ENCODE measurements at places on chromosomes 6 and 20.

DNA sequence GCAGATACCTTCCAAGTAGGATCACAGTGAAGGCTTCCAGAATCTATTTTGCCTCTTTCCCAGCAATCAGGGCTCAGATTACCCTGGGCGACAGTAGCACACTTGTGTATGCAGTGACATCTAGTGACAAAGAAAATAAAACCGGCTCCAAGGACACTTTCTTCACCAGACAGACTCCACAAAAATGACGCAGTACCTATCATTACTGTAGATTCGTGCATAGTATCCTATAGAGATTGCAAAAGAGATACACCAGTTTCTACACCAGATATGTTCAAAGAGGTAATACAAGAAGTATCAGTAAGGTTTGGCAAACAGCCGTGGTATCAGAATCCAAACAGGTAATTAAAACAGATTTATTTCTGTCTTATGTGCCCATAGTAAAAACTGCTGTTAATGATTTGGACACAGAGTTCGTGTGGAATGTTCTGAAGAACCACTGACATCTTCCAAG lies 600.4 kb upstream of the JAG1 start:
- no peak for DNase-seq

DNA sequence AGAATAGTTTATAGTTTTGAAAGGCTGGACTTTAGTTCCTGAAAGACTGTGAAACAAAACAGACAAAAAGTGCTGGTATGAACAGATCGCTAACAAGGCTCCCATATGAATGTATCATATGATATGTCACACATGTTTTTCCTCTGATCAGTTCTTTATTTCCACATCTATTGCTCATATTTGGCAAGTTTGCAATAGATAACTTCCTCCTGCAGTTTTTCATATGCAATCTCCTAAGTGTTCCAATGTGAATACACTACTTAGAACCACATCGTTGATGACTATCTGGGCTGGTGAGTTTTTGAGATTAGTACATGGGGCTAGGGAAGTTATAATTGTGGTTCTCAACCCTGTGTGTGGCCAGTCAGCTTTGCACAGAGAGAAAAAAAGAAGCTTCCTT lies 23.1 kb downstream of the CRYBG1 start:
- DNase-seq = no peak

DNA sequence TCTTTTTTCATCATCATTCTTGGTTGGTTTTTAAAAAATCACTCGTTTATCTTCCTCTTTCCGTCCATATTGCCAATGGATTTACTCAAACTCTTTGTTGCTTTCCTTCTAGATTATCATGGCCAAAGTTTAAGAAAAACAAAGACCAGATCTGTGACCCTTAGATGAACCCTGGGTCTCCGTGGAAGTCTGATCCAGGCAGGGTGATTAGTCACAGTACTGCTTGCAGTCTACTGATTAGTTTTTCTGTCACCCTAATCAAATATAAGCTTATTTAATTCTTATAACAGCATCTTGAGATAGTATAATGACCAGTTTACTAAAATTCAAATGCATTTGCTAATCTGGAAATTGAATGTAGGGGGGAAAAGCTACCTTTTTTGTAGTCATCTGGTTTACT lies 6.0 kb upstream of the SMIM28 start:
- no peak for DNase-seq

GRCh38 chr6:143579703-143580102 lies 68.2 kb upstream of the FUCA2 start:
- no peak for DNase-seq

DNA sequence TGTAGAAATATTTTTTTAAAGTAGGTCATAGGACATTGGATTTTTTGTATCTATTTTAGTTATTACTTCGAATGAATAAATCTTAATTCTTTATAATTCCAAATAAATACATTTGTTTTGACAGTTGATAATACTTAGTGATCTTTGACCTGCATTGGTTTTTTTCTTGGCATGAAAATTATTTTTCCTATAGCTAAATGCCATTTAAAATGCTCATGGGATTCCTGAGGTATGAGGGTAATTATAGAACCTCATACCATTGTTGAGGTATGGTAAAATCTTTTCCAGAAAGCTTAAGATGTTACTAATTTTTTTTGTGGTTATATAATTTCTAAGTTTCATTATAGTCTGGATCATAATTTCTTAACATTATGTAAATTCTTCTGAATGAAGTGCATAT lies 8.3 kb downstream of the PM20D2 start:
- DNase-seq = no peak

GRCh38 chr20:20261159-20261558 lies 106.7 kb upstream of the INSM1 start:
- DNase-seq = no peak

DNA sequence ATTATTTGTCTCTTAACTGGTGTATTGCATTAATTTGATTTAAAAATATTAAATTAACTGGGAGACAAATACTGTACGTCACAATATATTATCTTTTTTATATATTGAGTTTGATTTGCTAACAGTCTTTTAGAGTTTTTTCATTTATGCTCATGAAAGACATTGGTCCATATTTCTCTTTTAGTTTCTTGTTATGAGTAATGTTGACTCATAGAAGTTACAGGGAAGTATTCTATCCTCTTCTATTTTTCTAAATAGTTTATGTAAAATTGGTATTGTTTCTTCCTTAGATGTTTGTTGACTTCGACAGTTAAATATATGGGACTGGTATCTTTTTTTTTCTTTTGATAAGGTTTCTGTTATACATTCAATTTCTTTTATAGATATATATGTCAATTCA lies 1115.6 kb upstream of the CITED2 start:
- DNase-seq = no peak

DNA sequence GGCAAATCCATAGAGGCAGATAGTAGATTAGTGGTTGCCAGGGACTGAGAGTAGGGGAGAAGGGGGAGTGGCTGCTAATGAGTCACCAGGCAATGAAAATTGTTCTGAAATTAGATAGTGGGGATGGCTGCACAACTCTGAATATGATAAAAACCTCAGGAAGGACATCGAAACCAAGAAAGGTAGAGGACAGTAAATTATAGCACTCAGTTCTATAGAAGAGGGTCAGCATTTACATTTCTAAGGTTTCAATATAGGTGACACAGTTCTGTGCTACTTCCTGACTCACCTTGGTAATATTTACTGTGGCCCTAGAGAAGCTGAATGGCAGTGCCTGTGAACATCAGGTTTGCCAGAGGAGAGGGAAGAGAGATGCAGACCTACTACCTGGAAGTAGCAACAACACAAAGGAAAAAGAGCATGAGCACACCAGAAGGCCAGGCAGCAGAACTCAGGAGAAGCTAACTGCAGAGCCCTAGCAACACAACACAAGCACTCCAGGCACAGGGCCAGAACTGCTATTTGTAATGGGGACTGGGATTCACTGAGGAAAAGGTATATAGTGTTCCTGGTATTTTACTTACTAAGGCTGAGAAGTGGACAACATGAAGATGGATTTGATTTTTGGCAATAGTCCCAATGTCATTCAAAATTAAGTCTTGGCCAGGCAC lies 75.9 kb downstream of the PLCG1 start:
- no peak for DNase-seq

DNA sequence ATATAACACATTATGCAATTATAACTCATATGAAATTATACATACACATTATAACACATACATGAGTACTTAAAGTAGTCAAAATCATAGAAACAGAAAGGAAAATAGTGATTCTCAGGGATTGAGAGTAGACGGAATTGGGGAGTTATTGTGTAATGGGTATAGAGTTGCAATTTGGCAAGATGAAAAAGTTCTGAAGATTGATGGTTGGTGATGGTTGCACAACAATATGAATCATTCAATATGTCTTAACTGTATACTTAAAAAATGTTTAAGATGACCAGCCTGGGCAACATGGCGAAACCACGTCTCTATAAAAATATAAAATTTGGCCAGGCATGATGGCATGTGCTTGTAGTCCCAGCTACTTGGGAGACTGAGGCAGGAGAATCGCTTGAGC lies 372.7 kb downstream of the CDKAL1 start:
- no peak for DNase-seq

DNA sequence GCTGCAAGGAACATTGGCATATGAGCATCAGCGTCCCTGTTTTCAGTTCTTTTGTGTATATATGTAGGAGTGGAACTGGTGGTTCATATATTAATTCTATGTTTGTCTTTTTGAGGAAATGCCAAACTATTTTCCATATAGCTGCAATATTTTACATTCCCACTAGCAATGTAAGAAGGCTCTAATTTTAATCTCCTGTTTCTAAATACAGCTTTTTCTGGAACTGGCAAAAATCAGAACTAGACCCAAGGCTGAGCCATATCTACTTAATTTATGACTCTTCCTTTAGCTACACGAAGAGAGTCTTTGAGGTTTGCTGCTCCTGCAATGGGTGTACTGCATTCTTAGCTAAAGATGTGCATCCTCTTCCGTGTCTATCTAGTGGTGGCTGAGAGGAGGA lies 50.5 kb upstream of the SLC17A4 start:
- no peak for DNase-seq

DNA sequence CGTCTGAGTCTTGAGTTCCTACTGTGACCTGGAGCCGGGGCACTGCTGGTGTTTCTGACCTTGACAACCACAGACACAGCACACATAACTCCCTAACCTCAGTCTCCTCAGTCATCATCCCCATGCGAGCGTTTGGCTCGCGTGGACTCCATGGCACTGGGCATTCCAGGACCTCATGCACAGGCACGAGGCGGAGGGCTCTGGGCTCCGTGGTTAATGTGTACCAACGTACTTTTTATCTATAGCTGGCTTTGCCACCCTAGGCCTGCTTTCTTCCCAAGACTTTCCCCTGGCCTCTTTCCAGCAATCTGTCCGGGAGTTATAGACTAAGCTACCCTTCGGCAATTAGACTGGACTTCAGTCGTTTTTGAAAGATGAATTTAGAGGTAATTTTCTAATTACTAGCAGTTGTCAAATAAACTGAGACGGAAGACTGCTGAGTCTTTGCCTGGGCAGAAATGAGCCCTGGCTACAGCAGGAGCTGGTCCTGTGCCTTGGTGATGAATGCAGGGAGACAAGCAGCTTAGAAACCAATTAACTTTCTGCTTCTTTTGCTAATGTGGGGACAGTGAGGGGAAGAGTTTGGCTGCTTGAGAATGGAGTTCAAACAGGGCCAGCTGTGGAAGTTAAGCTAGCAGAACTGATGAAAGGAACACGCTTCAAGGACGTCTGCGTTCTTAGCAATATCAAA lies 16.1 kb upstream of the CTCFL start:
- no peak for DNase-seq

DNA sequence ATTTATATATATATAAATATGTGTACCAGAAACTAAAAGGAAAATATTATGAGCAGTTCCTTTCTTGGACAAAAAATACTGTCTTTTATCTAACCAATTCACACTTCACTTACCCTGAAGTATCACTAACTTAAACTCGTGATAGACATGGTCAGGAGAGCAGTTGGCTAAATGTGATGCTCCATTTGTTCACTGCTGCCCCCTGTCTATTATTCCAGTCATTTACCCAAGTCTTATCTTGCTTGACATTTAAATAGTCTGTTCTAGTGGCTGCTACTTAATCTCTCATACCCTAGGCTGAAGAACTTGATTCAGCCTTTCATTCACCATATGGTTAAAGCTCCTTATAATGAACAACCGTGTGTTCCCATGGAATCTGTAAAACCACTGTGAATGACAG lies 789.6 kb upstream of the EYS start:
- DNase-seq = no peak

GRCh38 chr20:9374480-9374879 lies 139.9 kb upstream of the LAMP5 start:
- DNase-seq = no peak

GRCh38 chr6:7165002-7165889 lies 57.5 kb downstream of the RREB1 start:
- no peak for DNase-seq

DNA sequence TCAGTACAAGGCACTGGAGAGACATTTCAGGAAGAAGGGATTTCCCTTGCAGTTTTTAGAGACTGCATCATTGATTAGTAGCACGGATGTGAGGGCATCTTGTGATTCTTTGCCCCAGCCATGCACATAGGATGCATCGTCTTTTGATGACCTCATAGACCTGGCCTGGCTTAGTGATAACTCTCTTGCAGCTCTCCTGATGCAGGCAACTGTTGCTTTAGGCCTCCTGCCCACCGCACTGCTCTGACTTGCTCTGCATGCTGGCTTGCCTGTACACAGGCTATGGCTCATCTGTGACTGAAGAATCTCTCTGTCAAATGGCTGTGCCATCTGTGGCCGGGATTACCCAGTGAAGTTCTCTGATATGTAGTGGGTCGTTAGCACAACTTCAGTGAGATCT lies 207.7 kb upstream of the PTCHD4 start:
- no peak for DNase-seq

- DNase-seq = no peak
Observed at GRCh38 chr6:47679322-47679906, 19.0 kb upstream of the ADGRF4 start.

GRCh38 chr20:346640-347316 lies at the start of gene NRSN2:
NRSN2 (plus strand) TSS chr20:347111; CDS start chr20:349644, 2,533 bp downstream.
- no peak for DNase-seq

- no peak for DNase-seq
Observed at GRCh38 chr6:90446164-90446563, 140.7 kb downstream of the MAP3K7 start.

DNA sequence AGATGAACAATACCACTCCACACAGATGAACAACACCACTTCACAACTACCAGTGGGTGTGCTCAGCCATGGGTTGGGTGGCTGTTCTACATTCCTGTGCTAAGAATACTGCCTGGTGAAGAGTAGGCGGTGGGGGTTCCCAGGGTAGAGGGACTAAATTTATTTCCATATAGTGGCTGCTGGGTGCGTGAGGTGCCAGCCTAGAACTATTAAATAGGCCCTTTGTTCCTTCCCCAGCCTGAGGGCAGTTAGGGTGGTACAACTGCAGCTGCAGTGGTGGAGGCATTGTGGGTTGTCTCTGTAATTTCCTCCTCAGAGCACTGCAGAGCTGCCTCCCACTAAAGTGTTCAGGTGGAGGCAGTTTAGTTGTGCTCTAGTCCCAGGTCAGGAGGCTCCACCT lies 618.4 kb downstream of the MMUT start:
- no peak for DNase-seq

GRCh38 chr20:45016089-45016671 lies 49.9 kb downstream of the STK4 start:
- no peak for DNase-seq

DNA sequence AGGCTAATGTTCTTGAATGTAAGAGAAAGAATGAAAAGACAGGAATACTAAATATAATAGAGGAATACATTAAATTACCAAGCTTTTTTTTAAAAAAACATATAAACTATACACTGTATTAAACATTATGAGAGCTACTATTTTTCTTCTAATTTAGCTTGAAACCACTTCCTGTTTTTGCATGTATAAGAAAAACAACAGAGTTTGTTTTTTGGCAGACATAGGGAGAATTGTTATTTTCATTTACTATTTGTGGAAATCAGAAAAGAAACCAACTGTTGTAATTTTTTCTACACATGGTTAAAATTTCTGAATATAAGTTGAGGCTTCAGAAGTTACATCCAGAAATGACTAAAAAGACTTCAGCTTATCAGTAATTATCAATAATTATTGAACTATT lies 991.8 kb upstream of the GJE1 start:
- no peak for DNase-seq

All from T-helper 17 cell (primary cell).